ENCODE measurements at places on chromosomes 6 and 20.

GRCh38 chr6:166633732-166634535 lies 6.9 kb upstream of the RPS6KA2 start:
- no peak for DNase-seq

DNA sequence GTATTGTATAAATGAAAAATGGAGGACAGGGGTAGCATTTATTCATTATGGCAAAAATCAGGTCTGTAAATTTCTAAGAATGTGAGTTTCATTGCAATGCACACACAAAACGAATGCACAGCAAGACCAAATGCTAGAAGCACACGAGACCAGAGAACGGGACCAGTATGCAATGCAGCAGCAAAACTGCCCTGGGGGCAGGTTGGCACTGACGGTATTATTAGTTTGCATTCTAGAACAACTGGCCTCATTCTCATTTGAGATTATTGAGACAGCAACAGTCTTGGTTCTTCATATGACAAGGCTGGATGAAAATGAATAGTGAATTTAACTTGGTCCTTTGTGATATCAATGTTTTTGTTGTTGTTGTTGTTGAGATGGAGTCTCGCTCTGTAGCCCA lies 9.0 kb upstream of the MTRES1 start:
- DNase-seq: no peak

- DNase-seq: no peak
Observed at GRCh38 chr6:157460182-157460999, 79.4 kb downstream of the ZDHHC14 start.

GRCh38 chr20:38782275-38782674 lies 23.2 kb upstream of the PPP1R16B start:
- no peak for DNase-seq

- DNase-seq: no peak
Observed at GRCh38 chr20:60064554-60065196, 106.5 kb downstream of the CDH26 start.

DNA sequence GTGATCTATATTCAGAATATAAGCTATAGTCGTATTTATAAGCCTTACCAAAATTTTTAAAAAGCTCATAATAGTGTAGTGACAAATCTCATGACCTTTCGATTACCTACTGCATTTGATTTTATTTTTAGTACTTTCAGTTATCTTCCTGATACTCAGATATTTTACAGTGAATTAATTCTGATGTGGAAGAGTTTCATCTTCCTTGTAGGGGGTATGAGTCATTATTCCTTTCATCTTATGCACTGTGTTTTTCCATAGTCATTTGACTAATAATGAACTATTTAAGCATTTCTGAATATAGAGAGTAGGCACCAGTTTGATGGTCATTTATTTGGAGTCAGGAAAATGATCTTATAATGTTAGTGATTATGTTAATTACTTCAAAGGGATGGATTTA lies 36.4 kb downstream of the HDGFL1 start:
- DNase-seq: no peak

- no peak for DNase-seq
Observed at GRCh38 chr20:1401451-1401907, 8.6 kb upstream of the FKBP1A start.
